ENCODE measurements at places on chromosomes 1 and 21. TPM values are rescaled to one million over a fixed set of nuclear protein-coding genes. Genes with fewer than 3 reads are reported as not detected.

DNA sequence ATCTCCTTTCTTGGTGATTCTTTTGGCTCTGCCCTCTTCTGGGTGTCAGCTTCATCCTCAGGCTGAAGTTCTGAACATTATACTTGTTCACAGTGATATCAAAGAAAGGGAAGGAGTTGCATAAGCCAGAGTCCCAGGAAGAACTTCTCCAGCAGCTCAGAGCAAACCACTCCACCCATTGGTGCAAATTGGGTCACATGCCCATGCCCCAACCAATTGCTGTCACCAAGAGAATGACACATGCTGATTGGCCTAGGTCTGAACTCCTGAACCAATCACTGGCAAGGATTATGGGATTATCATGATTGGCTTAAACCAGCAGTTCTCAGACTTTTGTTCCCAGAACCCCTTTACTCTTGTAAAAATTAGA is 256.5 kb upstream of the TMEM51 start:
- DNase-seq = no peak

- DNase-seq = no peak
Measured at GRCh38 chr1:155645034-155645598, 35.1 kb downstream of the MSTO1 start.

DNA sequence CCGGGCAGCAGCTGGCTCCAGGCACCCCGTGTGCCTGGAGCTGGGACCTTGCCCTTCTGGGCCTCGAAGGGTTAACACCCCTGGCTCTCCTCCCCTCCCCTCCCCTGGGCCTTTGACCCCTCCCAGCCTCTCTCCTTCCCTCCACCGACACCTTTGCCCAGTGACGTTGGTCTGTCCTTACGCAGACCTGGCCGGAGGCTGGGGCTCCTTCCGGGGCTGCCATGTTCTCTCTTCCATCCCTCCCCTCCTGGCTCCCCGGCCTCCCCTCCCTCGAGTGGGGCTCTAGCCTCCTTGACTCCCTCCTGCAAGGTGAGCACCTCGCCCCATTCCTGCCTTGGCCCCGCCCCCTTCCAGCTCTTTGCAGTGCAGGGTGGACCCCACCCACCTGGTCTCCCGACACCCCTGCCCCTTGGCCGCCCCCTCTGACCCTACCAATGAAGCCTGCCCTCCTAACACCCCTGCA is at the start of gene TMEM82:
Gene TMEM82, plus strand, starts transcription at position 161 of the 463 bp plus-strand sequence. Its CDS starts 61 bp downstream, at position 222.
- no peak for DNase-seq

GRCh38 chr1:88150330-88150729 is 533.7 kb upstream of the PKN2 start:
- no peak for DNase-seq

DNA sequence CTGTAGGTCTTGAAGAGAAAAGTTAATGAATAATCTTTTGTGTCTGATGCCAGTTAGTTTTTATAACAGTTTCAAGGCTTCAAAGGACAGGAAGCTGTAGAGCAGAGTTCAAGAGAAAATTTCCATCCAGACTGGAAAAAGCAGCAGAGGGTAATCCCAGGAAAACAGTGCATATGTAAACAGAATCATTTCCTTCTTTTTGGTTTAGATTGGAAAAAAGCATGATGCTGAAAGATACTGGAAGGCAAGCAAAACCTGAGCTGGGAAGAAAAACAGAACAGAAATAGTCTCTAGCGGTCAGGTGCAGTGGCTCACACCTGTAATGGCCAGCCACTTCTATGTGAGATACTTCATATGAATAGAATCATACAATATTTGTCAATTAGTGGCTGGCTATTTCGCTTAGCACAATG is 71.9 kb downstream of the ZSWIM5 start:
- DNase-seq = no peak

- peak; percentile 76 for DNase-seq
Measured at GRCh38 chr1:178540646-178541045, 27.7 kb downstream of the TEX35 start.

DNA sequence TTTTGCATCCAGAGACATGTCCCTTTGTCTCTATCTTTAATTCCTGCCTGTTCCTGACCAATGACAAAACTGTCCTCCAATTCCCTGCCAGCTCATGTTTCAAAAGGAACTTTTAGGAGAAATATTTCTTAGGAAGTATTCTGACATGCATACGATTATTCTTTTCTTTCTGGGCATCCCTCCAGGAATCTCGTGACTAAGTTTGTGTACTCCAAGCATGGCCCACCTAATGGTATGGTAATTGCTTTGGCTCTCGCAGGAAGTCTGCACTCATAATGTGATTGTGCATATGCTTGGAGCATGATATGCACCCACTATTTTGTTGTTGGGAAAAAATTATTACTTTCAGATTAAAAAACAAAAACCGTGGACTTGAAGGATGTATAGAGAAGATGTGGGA is 256.4 kb downstream of the PRDM2 start:
- DNase-seq = no peak

DNA sequence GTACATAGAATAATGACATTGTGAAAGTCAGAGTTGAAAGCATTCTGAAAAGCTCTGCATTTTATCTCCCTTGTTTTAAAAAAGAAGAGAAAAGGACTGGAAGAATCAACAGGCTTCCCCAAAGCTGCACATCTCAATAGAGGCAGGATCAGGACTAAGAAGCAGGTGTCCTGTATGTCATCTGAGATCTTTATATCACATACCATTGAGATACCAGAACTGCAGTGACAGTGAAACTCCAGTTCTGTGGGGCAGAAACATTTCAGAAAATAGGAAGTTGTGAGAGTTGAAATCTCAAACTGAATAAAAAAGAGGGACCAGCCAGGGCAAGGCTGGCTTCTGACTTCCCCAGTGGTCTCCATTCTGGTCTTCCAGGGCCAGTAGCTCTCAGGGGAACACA is 33.0 kb upstream of the SH2D1B start:
- DNase-seq = no peak

The PIK3CD gene
- 9.2 TPM for polyA plus RNA-seq

The ELAPOR1 gene
- 1.1 TPM for polyA plus RNA-seq

The IVL gene
- polyA plus RNA-seq = not detected

GRCh38 chr1:39727221-39727931 is 11.3 kb upstream of the PPIE start:
- no peak for DNase-seq

The CFHR1 gene
- polyA plus RNA-seq = 0.33 TPM

DNA sequence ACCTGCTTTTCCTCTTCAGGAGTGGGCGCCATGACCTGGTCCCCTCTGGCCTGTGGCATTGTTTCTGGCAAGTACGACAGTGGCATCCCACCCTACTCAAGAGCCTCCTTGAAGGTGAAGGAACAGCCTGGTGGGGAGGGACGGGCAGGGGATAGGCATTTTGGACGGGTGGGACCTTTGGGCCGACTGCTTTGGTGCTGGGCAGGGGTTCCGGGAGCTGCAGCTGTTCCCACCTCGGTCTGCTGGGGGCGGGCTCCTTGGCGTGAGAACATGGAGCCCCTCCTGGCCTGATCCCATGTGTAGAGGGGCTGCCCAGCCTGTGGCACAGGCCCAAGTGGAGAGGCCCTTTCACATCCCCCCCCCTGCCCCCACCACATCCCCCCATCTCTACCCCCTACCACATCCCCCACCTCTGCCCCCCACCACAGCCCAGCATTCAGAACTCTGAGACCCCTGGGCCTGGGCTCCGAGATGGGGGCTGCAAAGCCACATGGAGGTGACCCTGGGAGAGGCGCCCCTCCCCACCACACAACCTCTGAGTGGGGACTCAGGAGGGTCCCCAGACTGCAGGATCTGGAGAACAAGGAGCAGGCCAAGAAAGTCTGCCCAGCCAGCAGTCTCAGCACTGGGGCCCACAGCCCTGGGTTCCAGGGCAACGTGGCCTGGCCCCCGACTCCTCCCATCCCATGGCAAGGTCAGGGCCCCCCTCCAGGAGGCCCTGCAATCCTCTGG is 50.0 kb downstream of the KCNAB2 start:
- no peak for DNase-seq

- DNase-seq = no peak
Measured at GRCh38 chr1:86865973-86866637, 47.8 kb downstream of the SELENOF start.

The VTCN1 gene
- polyA plus RNA-seq = not detected

GRCh38 chr1:25756215-25756614 is 43.8 kb upstream of the SELENON start:
- DNase-seq = no peak

The AADACL4 gene
- 0.21 TPM for polyA plus RNA-seq

DNA sequence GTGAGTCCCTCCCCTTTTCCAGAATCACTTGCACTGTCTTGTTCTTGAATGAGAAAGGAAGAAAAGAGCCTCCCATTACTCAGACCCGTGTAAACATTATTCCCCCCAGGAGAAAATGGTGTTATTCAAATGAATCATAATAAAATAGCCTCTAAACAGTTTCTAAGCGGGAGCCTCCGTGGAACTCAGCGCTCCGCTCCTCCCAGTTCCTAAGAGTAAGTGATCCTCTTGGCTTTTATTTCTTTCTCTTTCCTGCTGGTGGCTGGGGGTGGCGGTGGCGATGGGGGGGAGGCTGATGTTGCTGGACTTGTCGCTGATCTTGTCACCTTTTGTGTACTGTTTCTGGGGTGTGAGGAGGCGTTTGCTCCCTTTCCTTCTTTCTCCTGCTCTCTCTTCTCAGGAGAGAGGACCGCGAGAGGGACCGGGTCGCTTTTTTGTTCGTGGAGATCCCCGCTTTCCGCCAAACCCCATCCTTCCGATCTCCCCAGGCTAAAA is 781 bp downstream of the PROX1 start:
- no peak for DNase-seq

DNA sequence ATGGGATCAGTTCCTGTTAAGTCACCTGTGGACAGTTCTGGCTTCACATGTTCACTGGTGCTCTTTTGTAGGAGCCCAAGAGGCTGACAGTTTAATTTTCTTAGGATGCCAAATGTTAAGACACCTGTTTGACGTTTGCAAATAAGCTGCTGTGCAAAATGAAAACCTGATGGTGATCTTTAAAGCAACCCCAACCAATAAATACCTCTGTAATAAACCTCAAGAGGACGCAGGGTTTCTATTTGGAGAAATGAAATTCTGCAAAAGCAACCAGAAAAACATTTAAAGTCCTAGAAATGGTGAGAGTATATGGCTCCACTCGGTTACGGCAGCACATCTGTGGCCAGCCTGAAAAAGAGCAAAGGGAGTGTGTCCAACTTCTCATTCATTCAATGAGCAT is 5.7 kb upstream of the RHEX start:
- DNase-seq = no peak
